ENCODE measurements at places on chromosomes 6 and 20. TPM values are rescaled to one million over a fixed set of nuclear protein-coding genes. Genes with fewer than 3 reads are reported as not detected.

TP53TG5 gene
- total RNA-seq, result not detected

PAX1 gene
- total RNA-seq, result not detected

FGD2 gene
- total RNA-seq, result under 0.01 TPM

RAMACL gene
- total RNA-seq, result 2.4 TPM

RHAG gene
- total RNA-seq, result not detected

OR2H1 gene
- total RNA-seq, result not detected

FOXS1 gene
- total RNA-seq, result not detected

SPDEF gene
- total RNA-seq, result not detected

IPCEF1 gene
- total RNA-seq, result 0.11 TPM

HLA-G gene
- 1.8 TPM for total RNA-seq

ABHD16B gene
- not detected for total RNA-seq

SOBP gene
- total RNA-seq, result not detected

CABLES2 gene
- total RNA-seq, result 2.4 TPM

BHLHE23 gene
- not detected for total RNA-seq

DYNLT2 gene
- 0.98 TPM for total RNA-seq

PNLDC1 gene
- total RNA-seq, result not detected

PDRG1 gene
- total RNA-seq, result 2.5 TPM

DDO gene
- total RNA-seq, result not detected

LY6G5C gene
- not detected for total RNA-seq

HLA-DQB2 gene
- total RNA-seq, result not detected

C20orf96 gene
- 0.98 TPM for total RNA-seq

EIF6 gene
- total RNA-seq, result 163 TPM

PDE10A gene
- total RNA-seq, result 58.9 TPM

HCK gene
- total RNA-seq, result not detected

MAVS gene
- 29.1 TPM for total RNA-seq

PERP gene
- 96.2 TPM for total RNA-seq

PSORS1C1 gene
- total RNA-seq, result 41.2 TPM

MAP1LC3A gene
- total RNA-seq, result 43.6 TPM

CYP39A1 gene
- total RNA-seq, result 0.22 TPM

C6orf52 gene
- not detected for total RNA-seq

GTSF1L gene
- not detected for total RNA-seq

CALHM6 gene
- 0.98 TPM for total RNA-seq

HLA-DOA gene
- total RNA-seq, result not detected

TOX2 gene
- not detected for total RNA-seq

CST4 gene
- not detected for total RNA-seq

RBM24 gene
- total RNA-seq, result 0.11 TPM

HTR1B gene
- 0.65 TPM for total RNA-seq

NCOA3 gene
- total RNA-seq, result 37.3 TPM

TTK gene
- 6.7 TPM for total RNA-seq

PPP1R10 gene
- total RNA-seq, result 55.4 TPM

ARMH2 gene
- not detected for total RNA-seq

MMP24OS gene
- total RNA-seq, result 17.9 TPM

SLC35D3 gene
- total RNA-seq, result not detected

DAAM2 gene
- total RNA-seq, result 0.22 TPM

HLA-DQA1 gene
- not detected for total RNA-seq

RSPO3 gene
- total RNA-seq, result not detected

CGAS gene
- 2.3 TPM for total RNA-seq

TULP1 gene
- total RNA-seq, result not detected

CGA gene
- not detected for total RNA-seq

GSTA2 gene
- not detected for total RNA-seq

C20orf141 gene
- total RNA-seq, result not detected

DBNDD2 gene
- total RNA-seq, result 5.5 TPM

KIAA1755 gene
- 11.3 TPM for total RNA-seq

C20orf202 gene
- under 0.01 TPM for total RNA-seq

EPHA7 gene
- total RNA-seq, result under 0.01 TPM

MEA1 gene
- total RNA-seq, result 57.7 TPM

MYCT1 gene
- total RNA-seq, result not detected

KIFC1 gene
- total RNA-seq, result 7.5 TPM

EYA4 gene
- total RNA-seq, result 0.79 TPM
